ENCODE measurements at places on chromosomes 3 and 15. TPM values are rescaled to one million over a fixed set of nuclear protein-coding genes. Genes with fewer than 3 reads are reported as not detected.
A peak's percentile ranks its signal among the peaks of the same experiment; 100 is the strongest.

GRCh38 chr15:68791431-68792283 is 29.0 kb downstream of the ANP32A start:
- DNase-seq, result no peak

DNA sequence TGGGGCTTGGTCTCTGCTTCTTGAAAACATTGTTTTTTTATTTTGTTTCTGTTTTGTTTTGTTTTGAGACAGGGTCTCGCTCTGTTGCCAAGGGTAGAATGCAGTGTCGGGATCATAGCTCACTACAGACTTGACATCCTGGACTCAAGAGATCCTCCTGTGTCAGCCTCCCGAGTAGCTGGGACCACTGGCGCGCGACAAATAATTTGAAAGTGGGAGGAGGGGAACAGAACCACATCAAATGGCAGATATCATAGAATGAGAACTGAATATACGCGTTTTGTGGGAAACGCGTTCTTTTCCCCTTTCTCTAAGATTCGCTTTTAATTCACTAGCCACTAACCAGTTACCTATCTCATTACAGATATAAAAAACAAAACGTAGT is 641 bp upstream of the VPS13C start:
- DNase-seq, result no peak

DNA sequence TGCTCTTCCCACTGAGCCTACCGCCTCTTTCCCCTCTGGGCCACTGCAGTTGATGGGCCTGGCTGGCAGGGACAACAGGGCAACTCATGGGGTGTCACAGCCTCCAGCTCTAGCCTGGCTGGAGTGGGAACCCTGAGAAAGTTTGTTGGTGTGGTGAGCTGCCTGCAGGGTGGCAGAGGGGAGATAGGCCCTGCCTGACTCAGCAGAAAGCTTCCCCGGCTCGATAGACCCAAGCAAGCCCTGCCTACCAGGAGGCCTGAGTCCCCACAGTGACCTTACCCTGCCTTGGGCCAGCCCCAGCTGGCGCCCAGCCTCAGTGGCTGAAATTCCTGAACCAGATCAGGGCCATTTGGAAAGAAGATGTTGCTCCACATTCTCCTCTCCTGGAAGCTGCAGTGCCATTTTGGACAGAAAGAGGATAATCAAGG is 29.4 kb downstream of the ABTB1 start:
- peak; percentile 78 for DNase-seq

GRCh38 chr3:11096266-11097139 is 57.8 kb upstream of the HRH1 start:
- peak; percentile 77 for DNase-seq

- DNase-seq, result peak; percentile 67
Observed at GRCh38 chr15:90571063-90571541, 41.4 kb downstream of the CRTC3 start.

DNA sequence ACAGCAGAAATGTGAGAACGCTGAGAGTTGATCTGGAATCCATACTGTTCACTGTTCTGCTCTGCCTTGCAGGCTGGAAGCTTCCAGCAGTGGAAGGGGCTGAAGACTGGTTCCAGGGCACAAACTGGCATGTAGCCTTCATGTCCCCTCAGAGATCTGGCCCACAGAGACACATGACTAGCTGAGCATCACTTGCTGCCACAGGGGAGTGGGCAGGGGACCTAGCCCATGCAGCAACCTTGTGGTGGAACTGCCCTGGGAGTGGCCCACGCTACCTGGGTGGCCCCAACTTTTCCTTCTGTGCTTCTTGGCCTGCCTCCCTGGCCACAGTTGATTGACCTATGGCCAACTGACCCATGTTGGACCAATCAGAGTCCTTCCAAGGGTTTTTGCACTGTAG is 98.1 kb downstream of the TPRA1 start:
- no peak for DNase-seq

GRCh38 chr15:88071141-88071540 is 185.4 kb downstream of the NTRK3 start:
- DNase-seq, result no peak

DNA sequence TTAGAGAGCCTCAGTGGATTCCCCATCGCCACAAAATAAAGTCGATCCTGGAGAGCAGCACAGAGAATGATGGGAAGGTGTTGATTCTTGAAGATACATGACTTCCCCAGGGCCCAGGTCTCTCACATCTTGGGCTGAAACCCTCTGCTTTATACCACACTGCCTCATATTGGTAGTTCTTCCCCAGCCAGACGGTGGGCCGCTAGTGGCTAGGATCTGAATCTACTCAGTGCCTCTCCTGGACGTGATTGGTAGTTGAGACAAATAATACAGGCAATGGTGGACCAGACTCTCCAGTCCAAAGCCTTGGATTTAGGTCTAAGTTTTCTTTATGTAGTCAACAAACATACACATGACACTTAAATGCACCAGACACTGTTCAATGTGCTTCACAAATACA is 49.7 kb downstream of the RAB11A start:
- DNase-seq, result no peak

DNA sequence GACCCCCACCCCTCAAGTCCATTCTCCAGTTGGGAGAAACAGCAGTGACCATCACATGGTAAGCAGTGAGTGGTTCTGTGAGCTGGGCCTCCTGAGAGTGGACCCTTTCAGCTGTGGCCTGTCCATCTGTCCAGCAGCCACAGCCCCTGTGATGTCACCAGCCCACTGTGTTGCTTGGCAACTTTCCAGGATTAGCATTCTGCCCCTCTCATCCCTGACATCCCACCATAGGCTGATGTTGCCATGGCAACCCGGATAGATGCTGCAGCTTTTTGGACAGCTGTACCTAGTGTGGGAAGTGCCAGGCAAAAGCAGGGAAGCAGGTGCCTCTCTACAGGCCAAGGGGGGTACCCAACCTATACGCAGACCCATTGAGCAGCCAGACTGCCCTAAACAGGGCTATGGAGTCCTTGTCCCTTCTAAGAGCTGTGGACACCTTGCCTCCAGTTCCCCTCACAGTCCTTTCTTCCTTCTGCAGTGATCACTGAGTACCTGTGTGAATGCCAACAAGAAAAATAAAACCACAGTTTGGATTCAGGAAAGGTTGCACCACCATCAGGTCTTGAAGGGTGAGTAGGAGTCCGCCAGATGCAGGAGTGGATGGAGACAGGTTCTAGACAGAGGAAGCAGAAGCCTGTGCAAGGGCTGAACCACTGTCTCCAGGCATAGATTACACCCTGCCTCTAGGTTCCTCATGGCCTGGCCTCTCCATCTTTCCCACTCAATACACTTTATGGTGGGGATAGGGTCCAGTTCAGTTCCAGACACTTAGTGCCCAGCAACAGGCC is at the start of gene DNAH1:
TSS of gene DNAH1 (plus strand) at position 343 of the 788 bp plus-strand sequence. CDS start 6,124 bp downstream, outside the sequence.
- DNase-seq, result no peak

DNA sequence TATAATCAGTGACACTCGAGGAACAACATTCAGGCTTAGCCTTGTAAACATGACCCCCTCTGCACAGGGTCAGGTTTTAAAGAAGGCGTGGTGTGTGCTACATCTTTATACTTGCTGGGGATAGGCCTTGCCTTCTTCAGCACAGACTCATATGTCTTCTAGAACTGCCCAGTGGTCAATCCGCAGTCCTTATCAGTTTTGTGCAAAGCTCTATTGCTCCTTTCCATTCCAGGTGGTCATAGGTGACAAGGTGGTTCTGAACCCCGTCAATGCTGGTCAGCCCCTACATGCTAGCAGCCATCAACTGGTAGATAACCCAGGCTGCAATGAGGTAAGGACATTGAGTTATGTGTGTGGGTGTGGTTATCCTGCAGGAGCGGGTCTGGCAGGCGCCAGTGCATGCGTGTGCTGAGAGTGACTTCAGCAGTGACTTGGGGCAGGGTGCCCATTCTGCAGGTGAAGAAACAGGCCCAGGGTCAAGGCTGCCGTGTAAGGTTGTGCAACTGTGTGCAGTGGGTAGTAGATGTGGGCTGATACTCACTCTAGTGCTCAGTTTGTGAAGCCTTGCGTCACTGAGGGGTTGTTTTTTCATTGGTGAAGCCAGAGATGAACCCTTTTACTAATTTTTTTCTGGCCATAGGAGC is 150.9 kb downstream of the ITPR1 start:
- no peak for DNase-seq

- peak; percentile 46 for DNase-seq
Observed at GRCh38 chr15:48617619-48618018, 27.9 kb downstream of the FBN1 start.

GRCh38 chr15:81155375-81156218 is 21.5 kb downstream of the CFAP161 start:
- peak; percentile 36 for DNase-seq

Gene DUOX1
- 0.64 TPM for total RNA-seq

Gene UNC45A
- 11.0 TPM for total RNA-seq

Gene COLQ
- 4.6 TPM for total RNA-seq

Gene GOLGA6B
- not detected for total RNA-seq

Gene TGM5
- total RNA-seq, result not detected

Measured in psoas muscle (tissue), 8 donors.